ENCODE measurements at places on chromosomes 13 and 19.

GRCh38 chr19:50416034-50416977 is 2.4 kb upstream of the SPIB start:
- no peak for DNase-seq

DNA sequence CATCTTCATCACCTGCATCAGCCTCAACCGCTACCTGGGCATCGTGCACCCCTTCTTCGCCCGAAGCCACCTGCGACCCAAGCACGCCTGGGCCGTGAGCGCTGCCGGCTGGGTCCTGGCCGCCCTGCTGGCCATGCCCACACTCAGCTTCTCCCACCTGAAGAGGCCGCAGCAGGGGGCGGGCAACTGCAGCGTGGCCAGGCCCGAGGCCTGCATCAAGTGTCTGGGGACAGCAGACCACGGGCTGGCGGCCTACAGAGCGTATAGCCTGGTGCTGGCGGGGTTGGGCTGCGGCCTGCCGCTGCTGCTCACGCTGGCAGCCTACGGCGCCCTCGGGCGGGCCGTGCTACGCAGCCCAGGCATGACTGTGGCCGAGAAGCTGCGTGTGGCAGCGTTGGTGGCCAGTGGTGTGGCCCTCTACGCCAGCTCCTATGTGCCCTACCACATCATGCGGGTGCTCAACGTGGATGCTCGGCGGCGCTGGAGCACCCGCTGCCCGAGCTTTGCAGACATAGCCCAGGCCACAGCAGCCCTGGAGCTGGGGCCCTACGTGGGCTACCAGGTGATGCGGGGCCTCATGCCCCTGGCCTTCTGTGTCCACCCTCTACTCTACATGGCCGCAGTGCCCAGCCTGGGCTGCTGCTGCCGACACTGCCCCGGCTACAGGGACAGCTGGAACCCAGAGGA is 2.6 kb downstream of the P2RY11 start:
- no peak for DNase-seq

GRCh38 chr13:98775844-98776598 is 23.5 kb upstream of the SLC15A1 start:
- DNase-seq: no peak

DNA sequence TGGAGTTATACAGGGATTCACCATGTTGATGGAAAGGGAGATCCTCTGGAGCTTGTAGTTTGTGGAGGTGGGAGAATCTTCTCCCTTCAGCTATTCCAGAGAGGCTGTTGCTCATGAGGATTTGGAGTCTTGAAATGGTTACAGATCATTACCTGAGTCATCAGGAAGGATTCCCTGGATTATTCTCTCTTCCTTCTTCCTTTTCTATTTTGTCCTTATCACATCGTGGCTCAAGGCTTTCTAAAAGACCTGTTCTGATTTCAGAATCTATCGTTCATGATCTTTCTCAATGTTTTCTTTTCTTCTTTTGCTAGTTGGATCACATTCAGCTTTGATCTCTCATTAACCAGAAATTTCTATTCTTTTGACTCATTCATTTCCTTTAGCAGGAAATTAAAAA is 196.0 kb downstream of the KLF5 start:
- no peak for DNase-seq

DNA sequence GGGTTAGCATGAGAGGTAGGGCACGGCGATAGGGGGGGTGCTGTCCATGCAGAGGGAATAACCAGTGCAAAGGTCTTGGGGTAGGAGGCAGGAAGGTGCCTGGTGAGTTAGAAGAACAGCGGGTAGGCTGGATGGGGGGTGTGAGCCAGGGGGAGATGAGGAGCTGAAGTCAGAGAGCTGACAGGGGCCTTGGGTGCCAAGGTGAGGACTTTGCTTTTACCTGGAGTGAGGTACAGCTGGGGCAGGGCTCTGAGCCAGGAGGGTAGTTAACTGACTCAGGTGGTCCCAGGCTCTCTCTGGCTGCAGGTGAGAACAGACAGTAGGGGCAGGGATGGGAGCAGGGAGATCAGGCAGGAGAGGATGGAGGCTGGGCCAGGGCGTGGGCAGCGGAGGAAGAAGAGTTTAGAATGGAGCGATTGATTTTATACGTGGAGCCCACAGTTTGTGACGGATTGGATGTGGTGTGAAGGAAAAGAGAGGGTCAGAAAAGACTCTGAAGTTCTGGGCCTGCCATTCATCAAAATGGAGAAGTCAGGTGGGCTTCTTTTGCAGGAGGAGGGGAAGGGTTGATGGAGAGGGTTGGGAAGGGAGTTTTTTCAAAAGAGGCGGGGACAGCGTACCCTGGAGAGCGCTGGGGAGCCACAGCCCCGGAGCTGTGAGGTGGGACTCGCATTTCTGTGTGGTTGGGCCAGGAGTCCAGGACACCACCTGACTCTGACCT is 1.2 kb upstream of the GRAMD1A start:
- no peak for DNase-seq

GRCh38 chr19:20912973-20913372 is 10.1 kb upstream of the ZNF85 start:
- no peak for DNase-seq

GRCh38 chr13:46926916-46927590 is 30.2 kb upstream of the HTR2A start:
- no peak for DNase-seq

DNA sequence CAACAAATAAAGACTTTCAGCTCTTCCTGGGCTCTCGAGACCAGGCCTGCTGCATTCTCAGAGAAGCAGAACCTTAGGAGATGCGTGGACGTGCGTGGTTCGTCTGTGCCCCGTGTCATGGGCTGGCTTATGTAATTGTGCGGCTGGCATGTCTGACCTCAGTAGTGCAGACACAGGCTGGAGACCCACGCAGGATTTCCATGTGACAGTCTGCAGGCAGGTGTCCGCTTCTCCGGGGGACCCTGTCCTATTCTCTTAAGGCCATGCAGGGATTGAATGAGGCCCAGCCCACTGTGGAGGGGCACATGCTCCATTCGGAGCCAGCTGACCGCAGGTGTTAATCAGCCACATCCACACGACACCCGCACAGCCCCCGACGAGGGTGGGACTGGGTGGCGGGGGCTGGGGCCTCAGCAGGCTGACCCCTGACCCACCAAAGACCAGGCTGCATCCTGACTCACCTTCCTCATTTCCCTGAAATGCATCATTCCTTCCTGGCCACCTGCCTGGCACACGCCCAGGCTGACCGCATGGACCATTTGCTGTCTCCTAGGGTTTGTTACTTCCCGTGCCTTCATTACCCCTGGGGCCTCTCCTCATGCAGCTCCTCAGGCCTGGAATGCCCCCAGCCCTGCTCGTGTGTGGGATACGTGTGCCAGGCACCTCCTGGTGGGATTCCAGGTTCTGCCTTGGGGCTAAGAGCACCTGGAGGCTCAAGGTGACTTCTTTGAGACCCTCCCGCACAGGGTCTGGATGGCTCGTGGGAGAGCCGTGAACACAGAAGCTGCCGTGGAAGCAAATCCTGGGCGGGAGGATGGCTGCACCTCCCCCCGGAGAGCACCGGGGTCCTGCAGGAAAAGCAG is 10.7 kb upstream of the MCF2L start:
- DNase-seq: no peak

DNA sequence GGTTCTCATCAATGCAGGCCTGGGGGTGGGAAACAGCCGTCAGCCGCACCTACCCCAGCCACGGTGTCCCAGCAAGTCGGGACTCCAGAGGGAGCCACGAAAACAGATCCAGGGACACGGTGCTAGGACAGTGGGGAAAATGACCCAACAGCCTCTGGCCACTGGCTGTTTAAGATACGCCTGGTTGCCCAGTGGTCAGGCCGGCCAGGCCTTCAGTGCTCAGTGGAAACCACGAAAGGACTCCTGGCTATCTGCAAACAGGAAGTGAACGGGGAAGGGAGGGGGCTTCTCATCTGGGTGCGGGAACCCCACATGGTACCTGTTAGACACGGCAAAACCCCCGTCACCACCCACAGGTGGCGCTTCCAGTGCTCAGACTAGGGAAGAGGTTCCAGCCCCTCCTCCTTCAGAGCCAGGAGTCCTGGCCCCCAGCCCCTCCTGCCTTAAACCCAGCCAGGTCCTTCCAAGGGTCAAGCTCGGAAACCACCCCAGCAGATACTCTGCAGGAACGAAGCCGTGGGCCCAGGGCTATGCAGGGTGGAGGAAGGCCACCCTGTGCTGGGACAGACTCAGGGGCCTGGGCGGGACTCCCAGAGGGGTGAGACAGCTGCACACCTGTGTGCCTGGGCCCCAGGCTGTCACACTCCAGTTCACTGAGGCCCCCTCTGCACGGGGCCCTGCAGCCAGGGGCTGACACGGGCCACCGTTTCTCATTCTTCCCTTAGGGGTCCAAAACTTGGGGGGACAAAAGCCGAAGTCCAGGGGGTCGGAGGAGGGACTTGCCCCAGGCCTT is 4.5 kb downstream of the PPP1R12C start:
- DNase-seq: no peak
